ENCODE measurements at places on chromosomes 3 and 15. TPM values are rescaled to one million over a fixed set of nuclear protein-coding genes. Genes with fewer than 3 reads are reported as not detected.

- no peak for DNase-seq
Observed at GRCh38 chr15:84685304-84685703, 27.3 kb upstream of the NMB start.

- DNase-seq, result no peak
Observed at GRCh38 chr3:103210583-103210982, 775.8 kb downstream of the ZPLD1 start.

- no peak for DNase-seq
Observed at GRCh38 chr3:129259612-129260477, 10.4 kb downstream of the COPG1 start.

DNA sequence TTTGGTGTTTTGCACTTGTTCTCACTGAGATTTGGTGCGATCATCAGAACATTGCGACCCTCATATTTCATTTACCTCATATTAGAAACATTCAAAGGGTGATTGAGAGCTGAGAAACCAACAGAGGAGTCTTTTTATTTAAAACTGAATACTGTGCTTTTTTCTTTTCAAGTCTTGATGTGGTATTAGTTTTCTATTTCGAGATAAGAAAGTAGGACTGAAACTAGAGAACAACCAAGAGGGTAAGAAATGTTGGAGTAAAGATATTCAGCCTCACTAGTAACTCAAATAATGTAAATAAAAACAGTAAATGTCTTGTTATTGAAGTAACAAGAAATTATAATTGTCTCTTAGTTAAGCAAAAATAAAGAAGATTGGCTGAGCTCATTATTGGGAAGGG is 26.5 kb downstream of the EFHB start:
- DNase-seq, result no peak

DNA sequence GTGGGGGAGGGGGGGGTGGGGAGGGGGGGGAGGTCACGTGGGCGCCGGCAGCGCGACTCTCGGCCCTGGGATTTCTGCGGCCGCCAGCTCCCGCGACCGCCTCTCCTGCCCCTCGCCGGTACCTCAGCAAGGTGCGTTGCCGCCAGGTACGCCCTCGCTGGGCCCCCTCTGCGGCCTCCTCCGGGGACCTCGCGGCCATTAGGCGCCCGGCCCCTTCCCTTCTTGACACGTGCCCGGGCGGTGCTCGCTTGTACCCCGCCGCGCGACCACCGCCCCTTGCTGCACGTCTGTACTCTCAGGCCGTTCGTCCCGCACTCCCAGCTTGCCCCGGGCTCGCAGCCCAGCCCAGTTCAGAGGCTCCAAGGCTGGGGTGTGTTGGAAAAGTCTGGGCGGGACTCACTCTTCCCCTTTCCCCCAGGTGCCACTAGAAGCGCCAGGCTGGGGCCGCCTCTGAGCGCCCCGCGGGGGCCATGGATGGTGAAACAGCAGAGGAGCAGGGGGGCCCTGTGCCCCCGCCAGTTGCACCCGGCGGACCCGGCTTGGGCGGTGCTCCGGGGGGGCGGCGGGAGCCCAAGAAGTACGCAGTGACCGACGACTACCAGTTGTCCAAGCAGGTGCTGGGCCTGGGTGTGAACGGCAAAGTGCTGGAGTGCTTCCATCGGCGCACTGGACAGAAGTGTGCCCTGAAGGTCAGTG is at the start of gene MAPKAPK3:
Gene MAPKAPK3 (plus strand): TSS at position 56 of the 696 bp plus-strand sequence. CDS start 415 bp downstream, at position 471.
- DNase-seq, result no peak

- DNase-seq, result no peak
Observed at GRCh38 chr3:46701181-46701939, at the start of gene TMIE. TSS of gene TMIE (plus strand) at chr3:46701392. CDS start at chr3:46701488, 96 bp downstream.

GRCh38 chr3:190539526-190539925 is 25.6 kb downstream of the IL1RAP start:
- no peak for DNase-seq

GABRB3 gene
- 0.07 TPM for total RNA-seq
